ENCODE measurements at places on chromosomes 12 and 14.

GRCh38 chr12:54407183-54407905, 11.7 kb downstream of the ITGA5 start:
- DNase-seq, result no peak

DNA sequence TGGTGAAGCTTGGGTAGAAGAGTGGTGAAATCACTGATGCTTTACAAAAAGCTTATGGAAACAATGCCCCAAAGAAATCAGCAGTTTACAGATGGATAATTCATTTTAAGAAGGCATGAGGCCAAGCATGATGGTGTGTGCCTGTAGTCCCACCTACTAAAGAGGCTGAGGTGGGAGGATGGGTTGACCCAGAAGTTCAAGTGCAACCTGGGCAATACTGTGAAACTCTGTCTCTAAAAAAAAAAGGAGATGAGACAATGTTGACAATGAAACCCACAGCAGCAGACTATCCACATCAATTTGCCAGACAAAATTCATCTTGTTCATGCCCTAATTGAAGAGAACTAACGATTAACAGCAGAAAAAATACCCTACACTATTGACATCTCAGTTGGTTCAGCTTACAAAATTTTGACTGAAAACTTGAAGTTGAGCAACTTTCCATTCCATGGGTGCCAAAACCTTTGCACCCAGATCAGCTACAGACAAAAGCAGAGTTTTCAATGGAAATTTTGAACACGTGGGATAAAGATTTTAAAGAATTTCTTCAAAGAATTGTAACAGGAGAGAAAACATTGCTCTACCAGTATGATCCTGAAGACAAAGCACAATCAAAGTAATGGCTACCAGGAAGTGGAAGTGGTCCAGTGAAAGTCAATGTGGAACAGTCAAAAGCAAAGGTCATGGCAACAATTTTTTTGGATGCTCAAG, 26.7 kb downstream of the BTG1 start:
- DNase-seq, result no peak

GRCh38 chr12:126784328-126784921, 1482.5 kb upstream of the TMEM132C start:
- peak; percentile 31 for DNase-seq

GRCh38 chr14:81565441-81566290, 32.0 kb upstream of the SEL1L start:
- DNase-seq, result no peak

DNA sequence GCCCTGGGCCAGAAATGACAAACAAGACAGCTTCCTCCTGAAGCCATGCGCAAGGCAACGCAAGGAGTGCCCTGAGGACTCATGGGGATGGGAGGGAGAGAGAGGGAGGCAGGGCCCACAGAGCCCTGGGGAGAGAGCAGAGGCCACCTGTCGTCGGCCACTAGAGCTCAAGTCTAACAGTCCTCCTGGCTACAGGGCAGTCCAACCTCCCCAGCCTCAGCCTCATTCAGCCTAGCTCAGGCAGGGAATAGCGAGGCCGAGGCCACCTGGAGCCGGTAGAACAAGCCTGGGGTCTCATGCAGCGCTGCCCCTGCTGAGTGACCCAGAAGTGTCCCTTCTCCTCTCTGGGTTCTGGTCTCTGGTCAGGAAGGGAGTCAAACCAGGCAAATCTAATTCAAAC, 69.5 kb downstream of the BCL11B start:
- no peak for DNase-seq

DNA sequence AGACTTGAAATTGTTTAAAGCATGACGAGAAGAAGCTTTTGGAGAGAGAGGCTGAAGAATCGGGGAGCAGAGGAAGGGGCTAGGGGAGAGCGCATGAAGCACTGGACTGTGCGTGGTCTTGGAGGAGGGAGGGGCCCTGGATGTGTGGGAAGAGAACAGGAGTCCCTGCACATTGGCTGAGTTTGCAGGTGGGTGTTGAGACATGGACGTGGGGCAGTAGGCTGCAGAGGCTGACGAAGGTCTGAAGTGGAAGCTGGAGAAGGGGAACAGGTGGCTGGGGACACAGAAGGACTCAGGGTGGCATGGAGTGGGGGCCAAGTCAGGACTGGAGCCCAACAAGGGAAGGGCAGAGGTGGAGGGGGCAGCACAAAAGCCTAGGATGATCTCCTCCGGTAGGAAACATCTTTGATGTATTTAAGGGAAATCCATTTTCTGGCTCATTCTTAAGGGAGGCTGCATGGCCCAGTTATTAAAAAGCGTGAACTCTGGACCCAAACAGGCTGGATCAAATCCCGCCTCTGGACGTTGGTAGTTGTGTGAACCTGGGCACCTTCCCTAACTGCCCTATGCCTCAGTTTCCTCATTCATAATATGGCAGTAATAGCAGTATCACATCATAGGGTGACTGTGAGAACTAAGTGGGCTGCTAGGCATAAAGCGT, 29.0 kb downstream of the ADGRD1 start:
- no peak for DNase-seq

GRCh38 chr12:83322809-83323208, 636.1 kb downstream of the TMTC2 start:
- DNase-seq, result no peak

GRCh38 chr12:130872179-130873096, 572 bp downstream of the RAN start:
- peak; percentile 50 for DNase-seq

GRCh38 chr12:96195845-96196451, 1.8 kb downstream of the ELK3 start:
- peak; percentile 69 for DNase-seq

DNA sequence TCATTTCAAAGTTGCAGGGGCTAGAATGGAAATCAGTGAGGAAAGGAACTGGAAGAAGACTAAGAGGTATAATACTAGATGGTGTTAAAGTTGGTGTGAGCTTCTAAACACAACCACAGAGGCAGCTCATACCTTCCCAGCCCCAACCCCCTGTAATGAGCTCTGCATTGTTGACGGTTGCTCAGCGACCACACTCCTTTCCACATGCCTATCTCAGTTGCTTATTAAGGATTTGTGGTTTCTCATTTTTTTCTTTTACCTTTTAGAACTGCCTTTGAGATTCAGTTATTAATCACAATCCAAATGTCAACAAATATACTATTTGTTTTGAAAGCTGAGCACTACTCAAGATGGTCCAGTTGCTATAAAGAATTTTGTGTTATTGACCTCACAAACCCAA, 62.1 kb upstream of the KIF21A start:
- DNase-seq, result no peak

GRCh38 chr14:59275668-59276067, 87.2 kb downstream of the DAAM1 start:
- DNase-seq, result no peak

- no peak for DNase-seq
Observed at GRCh38 chr12:104320627-104321024, 17.1 kb downstream of the EID3 start.

DNA sequence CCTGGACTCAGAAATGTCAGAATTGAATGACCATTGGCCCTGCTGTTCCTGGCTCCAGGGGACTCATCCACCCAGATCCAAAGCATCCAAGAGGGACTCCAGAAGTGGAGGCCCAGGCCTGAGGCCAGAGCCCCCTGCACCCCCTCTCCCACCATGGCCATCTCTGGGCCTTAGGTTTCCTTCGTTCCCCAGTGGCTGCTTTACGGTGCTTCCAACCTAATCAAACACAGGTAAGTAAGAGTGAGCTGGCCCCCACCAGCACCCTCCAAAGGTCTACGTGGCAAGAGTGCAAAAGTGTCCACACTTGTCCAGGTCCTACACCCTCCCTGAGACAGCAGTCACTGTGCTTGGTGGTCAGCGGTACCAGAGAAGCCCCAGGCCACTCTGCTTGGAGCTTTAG, 139.0 kb downstream of the DPF3 start:
- no peak for DNase-seq
